ENCODE measurements at places on chromosomes 3 and 15.

- DNase-seq, result no peak
These were observed 39.0 kb downstream of the FAM3D start for GRCh38 chr3:58627570-58627885.

GRCh38 chr3:69613286-69613685, 126.0 kb upstream of the MITF start:
- no peak for DNase-seq

GRCh38 chr3:190848870-190849269, 13.6 kb downstream of the GMNC start:
- peak; percentile 17 for DNase-seq

- no peak for DNase-seq
These were observed 29.0 kb downstream of the RAB27A start for GRCh38 chr15:55260562-55261131.

DNA sequence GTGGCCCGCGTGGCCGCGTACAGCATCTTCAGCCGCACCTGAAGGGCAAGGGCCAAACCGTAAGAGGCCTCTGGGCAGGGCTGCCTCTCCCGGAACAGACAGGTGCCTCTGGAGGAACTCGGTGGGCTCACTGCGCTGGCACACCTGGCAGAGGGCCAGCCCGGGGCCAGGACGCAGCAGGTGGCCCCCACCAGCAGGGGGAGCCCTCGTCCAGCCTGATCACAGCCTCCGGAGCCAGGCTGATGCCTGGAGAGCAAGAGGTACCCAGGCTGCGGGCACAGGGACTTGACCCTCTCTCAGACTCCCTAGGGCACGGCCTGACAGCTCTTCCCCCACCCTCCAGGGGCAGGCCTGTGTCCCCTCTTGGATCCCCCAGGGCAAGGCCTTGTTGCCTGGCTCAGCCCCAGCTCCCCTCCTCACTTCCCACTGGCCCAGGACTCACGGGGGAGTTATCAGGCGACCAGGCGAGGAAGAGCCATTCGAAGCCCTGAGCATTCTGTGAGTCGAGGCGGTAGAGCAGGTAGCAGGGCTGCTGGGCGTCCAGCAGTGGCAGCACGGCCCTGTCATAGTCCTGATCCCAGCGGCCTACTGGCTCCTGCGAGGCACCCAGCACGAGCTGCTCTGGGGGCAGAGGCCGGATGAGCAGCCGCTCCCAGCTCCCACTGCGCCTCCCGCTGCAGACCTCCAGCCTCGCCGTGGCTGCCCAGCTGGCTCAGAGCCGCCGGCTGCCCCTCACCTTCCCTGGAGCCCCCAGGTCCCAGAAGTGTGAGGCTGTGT, 6.2 kb upstream of the TLR9 start:
- DNase-seq, result no peak

DNA sequence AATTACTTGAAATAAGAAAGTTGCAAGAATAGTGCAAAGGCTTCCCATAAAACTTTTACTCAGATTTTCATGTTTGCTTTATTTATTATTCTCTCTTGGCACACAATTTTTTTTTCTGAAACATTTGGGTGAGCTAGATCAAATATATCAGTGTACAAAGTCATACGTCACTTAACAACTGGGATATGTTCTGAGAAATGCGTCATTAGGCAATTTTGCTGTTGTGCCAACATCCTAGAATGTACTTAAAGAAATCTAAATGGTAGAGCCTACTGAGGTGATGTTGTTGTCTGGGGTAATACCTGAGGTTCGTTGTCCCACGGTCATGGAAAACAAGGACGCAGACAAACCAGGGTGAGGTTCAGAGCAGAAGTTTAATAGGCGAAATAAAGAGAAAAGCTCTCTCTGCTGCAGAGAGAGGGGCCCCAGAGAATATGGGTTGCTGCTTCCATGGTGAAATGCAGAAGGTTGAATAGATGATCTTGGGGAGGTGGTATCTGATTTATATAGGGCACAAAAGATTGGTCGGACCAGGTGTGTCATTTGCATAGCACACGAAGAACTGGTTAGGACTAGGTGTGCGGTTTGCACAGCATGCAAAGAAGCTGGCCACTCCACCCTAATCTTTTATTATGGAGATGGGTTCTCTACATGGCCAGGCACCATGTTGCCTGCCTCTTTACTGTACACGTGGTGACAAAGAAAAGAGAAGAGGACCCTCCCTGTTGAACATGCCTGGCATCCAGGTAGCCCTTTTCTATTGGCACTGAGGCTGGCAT, 8.8 kb upstream of the GRAMD1C start:
- no peak for DNase-seq

- DNase-seq, result peak; percentile 88
These were observed 108.8 kb upstream of the PTPRG start for GRCh38 chr3:61452535-61453090.

DNA sequence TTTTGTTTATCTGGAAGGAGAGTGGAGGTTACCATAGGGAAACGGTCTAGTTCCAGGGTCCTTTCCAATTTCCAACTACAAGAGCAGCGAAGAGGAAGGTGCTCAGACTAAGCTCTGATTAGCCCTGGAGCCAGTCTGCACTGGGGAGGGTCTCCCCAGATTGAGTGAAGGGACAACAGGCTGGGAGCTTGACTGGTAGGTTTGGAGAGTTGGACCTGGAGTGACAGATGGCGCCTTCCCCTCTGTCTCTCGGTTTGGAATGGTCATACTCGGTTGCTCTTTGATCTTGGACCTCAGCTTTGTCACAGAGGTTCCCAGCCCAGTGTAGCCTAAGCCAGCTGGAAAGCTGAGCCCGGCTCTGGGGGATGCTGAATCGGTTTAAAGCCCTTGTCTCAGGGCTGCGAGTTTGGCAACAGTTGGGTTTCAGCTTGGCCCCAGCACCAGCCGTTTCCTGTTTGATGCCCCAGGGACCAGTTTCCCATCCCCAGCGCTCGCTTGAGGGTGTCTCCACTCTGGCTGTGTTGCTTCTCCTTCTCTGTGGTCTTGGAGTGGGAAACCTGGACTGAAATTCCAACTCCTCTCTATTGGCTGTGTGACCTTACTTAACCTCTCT, 53.1 kb upstream of the ULK4 start:
- no peak for DNase-seq

DNA sequence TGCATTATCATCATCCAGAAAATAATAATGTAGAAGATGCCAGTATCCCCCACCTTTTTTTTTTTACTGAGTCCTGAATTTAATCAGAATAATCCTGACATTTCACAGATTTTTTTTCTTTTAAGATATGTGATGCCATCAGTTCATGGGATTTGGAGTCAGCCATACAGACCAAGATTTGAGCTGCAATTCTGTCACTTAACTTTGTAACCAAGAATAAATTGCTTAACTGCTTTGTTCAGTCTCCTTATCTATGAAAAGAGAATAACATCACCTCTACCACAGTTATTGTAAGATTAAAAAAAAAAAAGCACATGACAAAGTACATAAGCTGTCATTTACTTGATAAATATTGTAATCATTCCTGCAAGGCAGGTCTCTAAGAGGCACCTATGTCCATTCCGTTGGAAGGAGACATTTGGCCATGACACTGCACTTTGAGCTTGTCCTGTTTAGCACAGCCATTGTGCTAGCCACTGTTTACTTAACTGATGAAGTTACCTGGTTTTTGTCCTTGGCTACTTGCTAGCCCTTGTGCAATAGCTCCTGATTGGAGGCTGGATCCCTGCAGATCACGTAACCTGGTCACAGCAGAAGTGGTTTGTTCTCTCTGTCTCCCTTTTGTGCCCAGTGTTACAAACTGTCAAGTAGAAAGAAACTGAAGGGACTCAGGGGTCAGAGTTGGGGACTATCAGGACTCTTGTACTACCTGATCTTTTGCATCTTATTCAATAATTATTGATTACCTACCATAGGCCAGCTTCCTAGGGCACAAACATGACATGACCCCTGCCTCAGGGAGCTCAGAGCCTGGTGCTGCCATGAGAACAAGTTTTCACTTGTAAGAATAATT, 306.0 kb downstream of the WDR72 start:
- DNase-seq, result no peak

DNA sequence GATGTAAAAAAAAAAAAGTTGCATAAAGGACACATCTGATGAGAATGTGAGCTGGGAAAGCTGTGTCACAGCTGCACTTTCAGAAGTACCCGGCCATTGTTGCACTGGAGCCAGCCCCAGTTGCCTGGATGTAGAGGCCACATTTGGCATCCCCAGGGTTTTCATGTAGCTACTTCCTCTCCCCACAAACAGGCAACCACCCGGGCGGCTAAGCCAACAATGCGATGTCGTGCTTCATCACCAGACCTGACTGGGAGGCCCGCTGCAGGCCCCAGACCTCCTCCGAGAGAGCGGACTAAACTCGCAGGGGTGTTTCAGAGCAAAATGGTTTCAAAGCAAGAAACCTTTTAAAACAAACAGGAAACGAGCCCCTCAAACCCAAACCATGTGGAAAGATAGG, 142.3 kb downstream of the TMCO5A start:
- DNase-seq, result no peak

DNA sequence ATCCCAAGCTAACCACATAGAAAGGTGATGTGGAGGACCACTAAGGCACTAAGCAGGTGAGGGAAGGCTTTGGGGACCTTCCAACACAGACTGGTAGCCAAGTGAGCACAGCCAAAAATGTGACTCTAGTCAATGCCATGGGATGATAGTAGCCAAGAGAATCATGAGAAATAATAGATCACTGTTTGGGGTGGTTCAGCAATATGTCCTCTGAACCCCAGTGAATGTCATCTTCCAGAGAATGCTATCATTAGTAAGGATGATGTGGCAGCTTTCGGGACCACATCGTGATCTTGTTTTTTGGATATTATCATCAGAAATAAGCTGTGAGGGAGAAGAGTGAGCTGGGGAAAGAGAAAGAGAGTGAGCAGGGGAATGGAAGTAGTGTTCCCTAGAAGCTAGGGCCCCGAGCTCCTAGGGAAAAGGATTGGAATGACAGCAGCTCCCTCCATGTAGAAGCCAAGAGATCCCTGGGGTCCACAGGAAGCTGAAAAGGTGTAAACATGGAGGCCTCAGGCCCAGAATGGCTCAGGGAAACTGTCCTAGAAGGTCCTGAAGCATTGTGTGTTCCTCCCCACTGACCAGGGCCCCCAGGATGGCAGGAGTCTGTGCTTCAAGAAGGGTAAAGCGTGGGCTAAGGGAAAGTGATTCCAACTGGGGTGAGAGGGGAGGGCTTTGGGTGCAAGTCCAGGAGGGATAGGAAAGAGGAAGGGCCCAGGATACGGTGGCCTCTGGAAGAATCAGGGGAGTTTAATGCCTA, 56.6 kb upstream of the KLF13 start:
- DNase-seq, result no peak

GRCh38 chr3:117938974-117939373, 1095.7 kb downstream of the IGSF11 start:
- no peak for DNase-seq

DNA sequence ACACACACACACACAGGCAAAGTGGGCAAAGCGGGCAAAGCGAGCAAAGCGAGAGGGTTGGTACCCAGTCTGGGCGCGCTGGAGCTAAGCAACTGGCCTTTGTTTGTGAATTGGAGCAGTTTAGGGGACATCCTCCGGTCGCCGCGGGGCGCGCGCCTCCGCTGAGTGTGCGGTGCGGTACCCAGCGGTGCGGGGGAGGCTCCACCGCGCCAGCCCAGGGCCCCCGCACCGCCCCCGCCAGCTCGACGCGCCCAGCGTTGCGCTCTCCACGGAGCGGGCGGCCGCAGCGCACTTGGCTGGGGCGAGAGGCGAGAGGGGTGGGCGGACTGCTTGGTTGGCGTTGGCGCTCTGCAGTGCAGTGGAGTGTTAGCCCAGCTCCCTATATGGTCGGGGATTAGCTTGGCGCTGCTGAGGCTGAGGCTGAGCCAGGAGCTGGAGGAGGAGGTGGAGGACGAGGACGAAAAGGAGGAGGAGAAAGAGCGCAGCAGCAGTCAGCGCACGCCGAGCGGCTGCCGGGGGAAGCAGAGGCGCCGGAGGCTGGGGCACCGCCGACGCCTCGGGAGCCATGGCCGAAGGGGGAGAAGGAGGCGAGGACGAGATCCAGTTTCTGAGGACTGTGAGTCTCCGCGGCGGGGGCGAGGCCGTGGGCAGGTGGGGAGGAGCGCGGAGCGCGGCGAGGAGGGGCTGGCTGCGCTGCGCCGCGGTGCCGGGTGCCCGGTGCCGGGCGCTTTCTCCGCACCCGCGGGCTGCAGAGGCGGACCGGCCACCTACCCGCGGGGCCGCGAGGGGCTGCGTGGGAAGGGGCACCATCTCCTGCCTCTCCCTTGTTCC, at the start of gene RYR3:
RYR3 (plus strand) TSS at position 487 of the 831 bp plus-strand sequence; CDS start at position 566, 79 bp downstream.
- peak; percentile 66 for DNase-seq

DNA sequence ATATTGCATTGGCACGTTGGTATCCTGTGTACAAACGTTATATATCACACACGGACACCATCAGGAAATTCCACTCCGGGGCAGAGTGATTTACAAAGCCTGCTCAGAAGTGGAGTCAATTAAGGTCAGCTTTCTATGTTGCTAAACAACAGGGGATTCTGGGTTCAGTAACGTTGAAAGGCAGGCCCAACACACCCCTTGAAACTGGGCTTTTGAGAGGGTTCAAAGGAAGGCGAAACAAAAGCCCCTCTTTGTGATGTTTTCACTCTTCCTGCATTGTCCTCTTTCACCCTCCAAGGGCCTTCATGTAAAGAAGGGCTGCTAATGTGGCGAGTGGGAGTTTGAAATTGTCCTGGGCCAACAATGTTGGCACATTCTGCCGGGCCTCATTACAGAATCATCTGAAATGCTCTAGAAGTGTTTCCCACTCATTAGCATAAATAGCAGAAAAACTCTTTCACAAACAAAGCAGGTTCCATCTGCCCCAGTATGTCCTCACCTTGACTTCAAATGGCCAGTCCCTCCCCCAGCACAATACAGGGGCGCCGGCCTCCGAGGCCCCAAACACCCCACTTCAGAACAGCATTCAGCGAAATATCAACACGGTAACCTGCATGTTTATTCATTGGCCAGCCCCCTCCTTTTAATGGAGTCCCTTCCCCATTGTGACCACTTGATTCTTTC, 76.4 kb downstream of the HES1 start:
- no peak for DNase-seq

GRCh38 chr15:48868023-48868422, 9.9 kb upstream of the EID1 start:
- peak; percentile 51 for DNase-seq

DNA sequence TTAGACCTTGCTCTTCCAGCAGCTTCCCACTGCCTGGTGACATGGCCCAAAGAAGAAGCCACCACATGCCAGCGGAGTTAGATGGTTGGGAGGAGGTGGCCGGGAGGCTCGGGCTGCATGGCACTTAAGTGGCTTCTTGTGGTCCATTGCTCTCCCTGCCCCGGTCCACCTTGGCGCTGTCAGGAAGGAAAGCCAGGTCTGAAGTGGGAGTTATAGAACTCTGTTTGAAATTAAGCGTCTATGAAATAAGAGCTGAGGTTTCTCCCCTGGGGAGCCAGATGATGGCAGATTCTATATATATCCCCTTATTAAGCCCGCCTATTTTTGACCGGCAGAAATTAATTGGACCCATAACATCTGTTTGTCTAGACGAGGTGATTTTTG, 61.2 kb downstream of the ITGA11 start:
- DNase-seq, result no peak

DNA sequence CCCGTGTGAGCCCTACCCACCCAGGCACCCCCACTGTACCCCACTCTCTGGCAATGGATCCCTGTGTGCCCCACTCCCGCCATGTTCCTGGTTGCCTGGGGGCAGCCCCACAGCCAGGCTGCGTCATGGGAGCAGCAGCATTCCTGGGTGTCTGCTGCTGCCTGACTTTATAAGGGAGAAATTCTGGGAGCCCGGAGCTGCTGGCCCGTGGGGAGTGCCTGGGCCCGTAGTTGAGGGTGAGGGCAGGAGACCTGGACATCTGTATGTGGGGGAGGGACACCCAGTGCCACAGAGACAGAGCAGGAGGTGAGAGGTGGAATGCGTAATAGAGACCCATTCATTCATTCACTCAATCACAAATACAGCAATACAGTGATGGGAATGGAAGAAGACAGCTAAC, 15.1 kb downstream of the CSPG4 start:
- DNase-seq, result peak; percentile 52

Measured in foreskin keratinocyte (primary cell).